NCI-H1092 (cell line): ENCODE measurements at places on chromosomes 5 and 9.

GRCh38 chr9:82584349-82584863 lies 478.5 kb downstream of the RASEF start:
- DNase-seq, result no peak

- no peak for DNase-seq
Measured at GRCh38 chr5:181042036-181042713, 2.1 kb downstream of the BTNL9 start.

- no peak for DNase-seq
Measured at GRCh38 chr5:132238169-132238744, 10.6 kb upstream of the P4HA2 start.

DNA sequence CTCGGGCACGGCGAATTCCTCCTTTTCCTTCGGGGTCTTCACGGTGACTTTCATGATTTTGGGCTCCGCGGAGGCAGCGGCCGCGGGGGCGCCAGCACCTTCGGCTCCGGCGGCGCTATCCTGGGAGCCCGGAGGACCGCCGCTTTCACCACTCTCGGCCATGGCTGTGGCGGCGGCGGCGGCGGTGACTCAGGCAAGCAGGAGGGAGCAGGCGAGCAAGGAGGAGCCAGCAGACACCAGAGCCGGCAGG lies 315 bp downstream of the UBQLN1 start:
- DNase-seq, result peak; percentile 63

DNA sequence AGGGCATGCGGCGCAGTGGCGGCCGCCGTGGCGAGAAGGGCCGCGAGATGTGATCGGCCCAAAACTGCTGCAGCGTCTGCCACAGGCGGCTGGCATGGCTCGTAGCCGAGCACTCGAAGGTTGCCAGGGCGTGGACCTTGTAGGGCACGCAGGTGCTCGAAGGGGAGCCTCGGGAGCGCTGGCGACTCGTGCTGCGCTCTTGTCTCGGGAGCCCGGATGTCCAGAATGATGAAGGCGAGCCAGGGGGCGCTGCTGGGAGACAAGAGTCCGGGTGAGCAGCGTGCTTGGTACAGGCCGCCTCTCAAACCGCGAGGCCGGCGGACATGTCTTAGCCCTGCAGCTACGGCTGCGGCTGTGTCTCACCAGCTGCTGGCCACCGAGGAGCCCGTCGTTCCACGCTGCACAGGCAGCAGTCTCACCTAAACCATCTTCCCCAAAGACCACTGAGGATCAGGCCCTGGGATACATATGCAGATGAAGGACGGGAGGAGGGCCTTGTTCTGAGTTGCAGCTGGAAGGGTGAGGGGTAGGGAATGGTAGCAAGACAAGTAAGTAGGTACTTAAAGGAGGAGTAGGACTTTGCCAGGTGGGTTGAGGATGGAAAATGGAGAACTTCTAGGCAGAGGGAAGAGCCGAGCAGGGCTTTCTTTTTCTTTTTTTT lies 1.7 kb downstream of the CBY3 start:
- peak; percentile 59 for DNase-seq

- DNase-seq, result peak; percentile 70
Measured at GRCh38 chr9:74773886-74774479, 113.7 kb downstream of the TRPM6 start.

DNA sequence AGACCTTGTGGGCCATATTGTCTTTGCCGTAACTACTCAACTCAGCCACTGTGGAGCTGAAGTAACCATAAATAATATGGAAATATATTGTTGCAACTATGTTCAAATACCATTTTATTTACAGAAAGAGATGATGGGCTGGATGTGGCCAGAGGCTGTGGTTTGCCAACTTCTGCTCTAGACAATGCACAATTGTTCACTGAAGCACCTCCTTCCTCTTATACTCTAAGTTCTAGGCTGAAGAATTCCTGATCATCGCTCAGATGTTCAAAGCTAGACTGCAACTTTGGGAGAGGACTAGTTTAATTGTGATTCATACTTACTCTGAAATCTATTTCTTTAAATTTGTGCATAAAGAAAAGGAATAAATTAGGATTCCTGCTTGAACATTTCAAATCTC lies 245.0 kb downstream of the TAF11L14 start:
- no peak for DNase-seq

DNA sequence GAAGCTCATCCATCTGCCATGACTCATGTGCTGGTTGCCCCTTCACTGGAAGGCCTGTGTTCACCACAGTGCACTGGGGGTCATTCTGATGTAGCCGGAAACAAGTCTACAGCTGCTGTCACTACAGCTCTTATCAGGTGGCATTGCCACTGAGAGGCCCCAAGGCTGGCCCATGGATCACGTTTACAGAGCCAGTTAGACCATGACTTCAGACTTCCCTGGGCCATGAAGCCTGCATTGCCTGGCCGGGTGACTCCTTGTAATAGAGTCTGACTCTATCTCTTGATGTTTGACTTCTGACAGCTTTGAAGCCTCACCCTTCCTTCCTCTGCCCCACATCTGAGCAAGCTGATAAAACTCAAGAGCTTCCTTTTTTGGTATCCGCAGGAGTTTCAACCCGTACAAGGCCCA lies 473.5 kb upstream of the DAP start:
- DNase-seq, result no peak

DNA sequence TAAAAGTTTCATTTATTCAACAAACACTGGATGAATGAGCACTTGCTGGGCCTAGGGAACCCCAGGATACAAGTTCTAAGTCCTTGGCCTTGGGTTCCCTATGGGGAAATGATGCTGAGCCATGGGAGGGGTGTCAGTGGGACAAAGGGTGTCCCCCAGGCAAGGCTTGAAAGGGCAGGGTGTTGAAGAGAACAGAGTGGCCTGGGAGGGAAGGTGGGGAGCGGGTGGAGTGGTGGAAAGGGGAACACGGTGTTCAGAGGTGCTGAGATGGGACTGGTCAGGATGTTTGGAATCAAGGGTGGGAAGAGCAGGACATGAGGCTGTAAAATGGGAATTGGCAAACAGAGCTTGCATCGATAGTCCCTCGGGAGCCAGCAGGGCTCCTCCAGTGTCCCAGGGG lies 61.8 kb downstream of the PPARGC1B start:
- DNase-seq, result no peak

GRCh38 chr9:82608487-82608886 lies 454.5 kb downstream of the RASEF start:
- no peak for DNase-seq

DNA sequence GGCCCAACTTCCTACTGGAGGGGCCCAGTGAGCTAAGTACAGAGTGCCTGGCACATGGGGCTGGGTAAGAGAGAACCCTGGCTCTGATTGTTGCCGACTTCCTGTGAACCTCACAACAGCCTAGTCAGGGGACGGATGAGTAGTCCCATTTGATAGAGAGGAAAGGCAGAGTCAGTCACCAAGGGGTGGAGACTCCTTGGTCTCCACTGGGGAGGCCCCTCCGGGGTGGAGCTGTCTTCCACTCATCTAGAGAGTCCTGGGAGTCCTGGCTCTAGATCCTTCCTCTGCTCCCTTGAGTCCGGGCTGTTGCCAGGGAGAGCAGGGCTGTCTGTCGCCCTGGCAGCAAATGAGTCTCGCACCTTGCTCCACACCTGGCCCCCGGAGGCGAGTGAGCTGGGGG lies 8.0 kb downstream of the GRK6 start:
- DNase-seq, result no peak

DNA sequence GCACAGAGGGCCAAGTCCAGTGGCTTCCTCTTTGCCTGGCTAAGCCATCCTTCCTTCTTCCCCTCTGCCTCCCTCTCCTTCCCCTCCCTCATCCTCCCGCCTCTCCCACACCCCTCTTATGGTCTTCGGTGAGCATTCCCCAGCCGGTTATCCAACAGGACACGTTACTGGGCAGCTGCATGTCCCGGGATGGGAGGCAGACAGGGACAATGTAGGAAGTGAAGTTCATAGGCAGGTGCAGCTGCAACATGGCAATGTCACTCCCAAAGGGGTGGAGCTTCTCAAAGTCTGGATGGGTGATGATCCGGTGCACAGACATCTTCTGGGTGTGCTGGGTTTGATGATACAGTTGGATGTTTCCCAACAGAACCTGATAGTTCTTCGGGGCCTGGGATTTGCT lies 71.4 kb upstream of the SPTLC1 start:
- no peak for DNase-seq

- DNase-seq, result no peak
Measured at GRCh38 chr9:86966852-86967511, 19.7 kb upstream of the GAS1 start.

GRCh38 chr9:84271921-84272556 lies 68.5 kb downstream of the SLC28A3 start:
- no peak for DNase-seq

DNA sequence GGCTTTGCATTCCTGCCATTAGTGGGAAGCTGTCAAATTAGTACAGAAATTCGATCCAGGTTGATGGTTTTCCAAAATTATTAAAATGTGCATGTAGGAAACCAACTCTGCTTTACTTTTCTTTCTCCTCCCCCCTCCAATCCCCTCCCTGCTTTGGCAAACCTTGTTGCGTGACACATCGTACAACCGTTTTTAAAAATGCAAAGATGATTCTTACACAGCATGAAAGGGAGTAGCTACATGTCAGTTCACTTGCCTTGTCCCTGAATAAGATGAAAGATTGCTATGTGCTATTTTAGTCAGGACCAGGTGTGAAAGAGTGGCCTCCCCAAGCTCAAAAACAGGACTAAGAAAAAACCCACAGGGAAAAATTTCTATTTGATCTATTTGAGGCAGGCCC lies 11.7 kb downstream of the SNCAIP start:
- no peak for DNase-seq

GRCh38 chr5:121415270-121415669 lies 436.4 kb upstream of the FTMT start:
- no peak for DNase-seq

GRCh38 chr9:137326445-137327065 lies 24.5 kb upstream of the NRARP start:
- DNase-seq, result no peak

GRCh38 chr9:5850724-5851122 lies 17.8 kb upstream of the ERMP1 start:
- no peak for DNase-seq

- DNase-seq, result peak; percentile 97
Measured at GRCh38 chr5:74130155-74130897, 504.3 kb downstream of the ARHGEF28 start.

DNA sequence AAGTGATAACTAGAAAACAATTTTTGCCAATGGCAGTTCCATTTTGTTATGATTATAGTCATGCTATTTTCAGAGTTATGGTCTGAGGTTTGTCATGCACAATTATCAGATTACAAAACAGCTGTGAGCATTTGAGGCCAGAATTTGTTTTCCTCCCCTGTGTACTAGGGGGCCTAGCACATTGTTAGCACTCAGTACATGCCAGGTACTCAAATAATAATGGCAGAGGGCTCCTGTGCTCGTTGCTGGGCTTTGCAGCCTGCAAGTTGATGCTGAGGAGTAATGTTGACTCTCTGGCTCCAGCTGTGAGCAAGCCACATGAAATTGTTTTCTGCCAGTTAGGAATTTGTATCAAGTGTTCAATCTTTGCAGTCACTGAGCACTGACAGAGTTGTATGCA lies 6.9 kb downstream of the DNAI1 start:
- no peak for DNase-seq

DNA sequence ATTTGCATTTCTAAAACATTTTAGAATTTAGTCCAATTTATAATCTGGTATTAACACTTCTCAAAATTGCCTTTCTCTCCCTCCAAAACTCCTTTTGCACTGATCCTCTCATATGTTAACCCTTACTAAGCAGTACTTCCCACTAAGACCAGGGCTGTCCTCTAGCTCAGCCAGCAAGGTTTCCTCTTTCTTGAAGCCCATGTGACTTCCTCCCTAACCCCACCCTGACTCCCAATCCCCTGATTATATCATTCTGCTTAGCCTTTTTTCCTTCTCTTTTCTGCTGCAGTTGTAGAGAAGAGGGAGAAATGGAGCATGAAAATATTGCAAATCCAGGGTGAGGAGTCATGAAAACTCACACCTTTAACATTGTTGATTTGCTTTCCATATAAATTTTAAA lies 241.7 kb downstream of the MCTP1 start:
- DNase-seq, result no peak

GRCh38 chr9:123044586-123044985 lies 11.1 kb downstream of the GPR21 start:
- DNase-seq, result no peak

DNA sequence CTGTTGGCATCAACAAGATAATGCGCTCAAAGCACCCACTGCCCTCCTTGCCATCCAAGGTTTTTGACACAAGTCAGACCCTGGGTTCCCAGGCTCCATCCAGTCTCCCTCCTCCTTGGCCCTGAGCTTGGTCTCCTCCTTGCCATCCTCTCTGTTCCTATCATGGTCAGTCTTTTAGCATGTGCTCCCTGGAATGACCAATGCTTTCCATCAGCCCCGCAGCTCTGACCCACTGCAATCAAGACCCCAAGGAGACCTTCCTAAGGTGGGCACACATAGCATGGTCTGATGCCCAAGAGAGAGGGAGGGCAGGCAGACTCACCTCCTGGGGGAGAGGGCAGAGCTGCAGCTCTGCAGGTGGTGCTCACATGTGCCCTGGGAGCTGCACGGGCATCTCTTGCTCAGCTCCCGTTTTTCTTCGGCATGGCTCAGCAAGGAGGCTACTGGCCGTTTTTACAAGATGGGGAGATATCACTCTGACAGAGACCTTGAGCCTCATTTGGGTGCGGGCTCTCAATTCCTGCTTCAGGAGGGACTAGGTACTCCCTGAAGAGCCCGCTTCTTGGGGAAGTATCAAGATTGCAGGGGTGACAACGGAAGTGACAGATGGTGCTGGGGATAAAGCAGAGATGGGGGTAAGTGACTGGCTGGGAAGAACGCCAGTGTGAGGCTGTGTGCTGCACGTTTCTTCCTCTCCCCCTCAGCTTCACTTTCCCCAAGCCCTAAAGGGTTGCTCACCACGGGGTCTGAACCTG lies 3.3 kb downstream of the SEPTIN8 start:
- DNase-seq, result no peak

- no peak for DNase-seq
Measured at GRCh38 chr9:137707361-137707760, 88.6 kb downstream of the EHMT1 start.

- no peak for DNase-seq
Measured at GRCh38 chr5:116472274-116472673, 102.3 kb downstream of the SEMA6A start.

DNA sequence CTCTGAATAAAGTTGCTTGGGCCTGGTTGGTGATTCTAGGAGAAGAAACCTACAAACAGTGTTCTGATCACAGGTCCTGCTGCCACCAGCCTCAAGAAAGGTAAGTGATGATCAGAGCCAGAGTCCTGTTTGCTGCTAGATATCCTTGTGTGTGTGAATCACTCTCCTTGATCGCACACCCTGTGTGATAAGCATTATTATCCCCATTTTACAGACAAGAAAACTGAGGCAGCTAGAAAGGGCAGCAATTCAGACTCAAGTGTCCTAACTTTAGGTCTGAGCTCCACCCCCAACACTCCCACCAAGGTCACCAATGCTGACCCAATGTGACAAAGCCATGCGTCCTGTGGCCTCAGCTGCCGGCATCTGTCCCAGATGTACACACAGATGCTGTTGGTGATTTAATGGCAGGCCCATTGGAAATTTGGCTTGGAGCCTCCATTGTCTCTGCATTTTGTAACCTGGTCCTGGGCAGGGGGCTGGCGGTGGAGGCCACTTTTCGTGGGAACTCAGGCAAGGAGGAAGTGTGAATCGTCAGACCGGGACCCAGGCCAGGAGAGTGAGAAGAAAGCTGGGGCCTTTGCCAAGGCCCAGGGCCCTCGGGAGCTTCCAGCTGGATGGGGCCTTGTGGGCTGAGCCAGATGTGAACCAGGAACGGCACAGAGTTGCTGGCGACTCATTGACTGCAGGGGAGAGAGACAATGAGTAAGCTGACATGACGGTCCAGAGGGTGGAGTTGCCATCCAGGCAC lies 29.8 kb upstream of the GGTA1 start:
- peak; percentile 3 for DNase-seq
